ENCODE measurements at places on chromosomes 6 and 20.

GRCh38 chr20:58852543-58853271, at the start of gene GNAS:
Gene GNAS, plus strand, starts transcription at chr20:58852716.
- no peak for DNase-seq

GRCh38 chr6:7124114-7124513, 16.4 kb downstream of the RREB1 start:
- no peak for DNase-seq

DNA sequence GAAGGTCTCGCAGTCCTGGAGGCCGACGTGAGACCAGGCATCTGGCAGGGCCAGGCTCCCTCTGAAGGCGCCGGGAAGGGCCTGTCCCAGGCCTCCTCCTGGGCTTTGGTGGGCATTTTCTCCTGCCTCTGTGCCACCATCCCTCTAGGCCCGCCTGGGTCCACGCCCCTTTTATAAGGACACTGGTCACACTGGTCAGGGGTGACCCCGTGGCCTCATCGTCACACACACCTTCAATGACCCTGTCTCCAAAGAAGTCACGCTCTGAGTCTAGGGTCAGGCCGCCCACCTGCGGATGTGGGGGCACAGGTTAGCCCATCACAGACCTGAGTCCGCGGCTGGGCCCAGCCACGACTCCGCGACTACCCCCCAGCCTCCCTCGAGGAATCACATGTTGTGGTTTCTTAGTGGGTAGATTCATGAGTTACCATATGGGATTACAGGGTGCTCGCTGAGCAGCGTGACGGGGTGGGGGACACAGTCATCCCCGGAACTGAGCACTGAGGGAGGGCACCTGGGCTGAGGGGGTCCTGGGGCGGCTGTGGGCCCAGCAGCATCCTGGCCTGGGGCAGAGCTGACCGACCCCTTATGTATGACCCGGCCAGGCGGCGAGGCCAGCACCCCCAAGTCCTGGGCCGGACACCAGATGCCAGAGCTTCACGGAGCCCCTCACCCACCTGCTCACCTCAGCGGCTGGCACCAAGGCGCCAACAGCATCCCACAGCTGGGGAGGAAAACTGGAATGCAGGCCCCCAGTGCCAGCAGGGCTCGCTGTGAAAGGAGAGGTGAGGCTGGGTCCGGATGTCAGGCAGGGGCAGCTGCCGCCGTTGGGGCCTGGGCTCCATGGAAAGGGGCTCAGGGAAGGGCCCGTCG, 115.9 kb downstream of the DLL1 start:
- DNase-seq: no peak

DNA sequence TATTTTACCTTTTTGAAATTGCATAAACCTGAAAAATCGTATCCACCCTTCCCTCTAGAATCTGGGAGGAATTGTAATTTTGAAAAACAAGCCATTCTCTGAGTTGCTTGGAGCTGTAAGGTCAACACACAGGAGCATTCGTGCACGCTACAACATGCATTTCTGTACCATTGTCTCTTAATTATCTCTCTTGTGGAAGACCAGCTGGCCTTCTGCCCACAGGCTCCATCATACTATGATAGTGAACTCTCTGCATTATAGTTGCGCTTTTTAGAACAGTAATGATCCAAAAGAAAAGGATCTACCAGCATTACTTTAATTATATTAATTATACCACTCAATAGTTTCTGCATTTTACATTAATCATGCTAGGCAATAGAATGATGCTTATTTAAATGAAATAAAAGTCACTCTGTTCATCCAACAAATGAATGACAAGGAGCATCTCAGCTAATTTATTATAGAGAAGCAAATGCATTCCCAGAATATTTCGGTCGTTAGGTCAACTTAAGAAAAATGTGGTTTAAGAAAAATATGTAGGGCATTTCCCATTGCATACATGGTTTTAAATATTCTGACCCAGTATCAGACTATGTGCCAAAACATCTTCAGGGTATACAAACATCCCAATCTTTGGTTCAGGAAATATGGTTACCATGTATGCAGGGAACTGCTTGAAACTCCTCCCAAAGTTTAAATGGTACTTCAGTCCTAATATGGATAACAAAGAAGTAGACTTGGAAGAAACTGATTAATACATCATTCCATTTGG, 263.5 kb downstream of the TFAP2A start:
- no peak for DNase-seq

- no peak for DNase-seq
Measured at GRCh38 chr6:44255871-44256774, 1.2 kb downstream of the SLC35B2 start.

GRCh38 chr20:51985013-51985415, 182.7 kb upstream of the SALL4 start:
- peak; percentile 97 for DNase-seq

DNA sequence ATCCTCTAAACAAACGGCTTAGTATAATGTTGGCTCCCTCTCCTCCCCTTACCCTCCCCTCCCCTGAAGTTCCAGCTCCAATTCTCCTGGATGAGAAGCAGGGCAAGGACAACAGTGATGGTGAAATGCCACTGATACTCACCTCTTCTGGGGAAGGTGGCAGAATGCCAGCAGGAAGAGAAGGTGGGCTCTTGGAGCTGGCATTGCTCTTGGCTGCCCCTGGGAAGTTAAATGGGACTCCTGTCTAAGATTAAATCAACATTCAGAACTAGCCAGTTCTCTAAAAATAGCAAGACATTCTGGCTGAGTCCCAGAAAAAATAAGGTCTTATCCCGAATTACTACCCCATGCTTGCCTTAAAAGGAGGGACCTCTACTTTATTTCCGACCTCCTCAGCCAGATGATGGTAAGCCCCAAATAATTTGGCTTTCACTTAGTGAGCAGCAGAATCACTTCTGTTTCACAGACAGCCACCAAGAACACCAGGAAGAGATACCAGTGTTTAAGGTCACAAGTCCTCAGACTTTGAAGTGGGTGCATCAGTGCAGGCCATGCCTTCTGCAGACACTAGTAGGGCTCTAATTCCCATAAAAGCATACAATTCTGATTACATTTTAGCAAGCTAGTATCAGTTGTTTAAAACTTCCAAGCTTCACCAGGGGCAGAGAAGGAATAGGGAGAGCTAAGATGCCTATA, 46.0 kb upstream of the IL17A start:
- DNase-seq: no peak
